AML-193 (cell line): ENCODE measurements at places on chromosomes 7 and 10.

- peak; percentile 92 for DNase-seq
Observed at GRCh38 chr10:60032723-60033122, 126.4 kb upstream of the CCDC6 start.

DNA sequence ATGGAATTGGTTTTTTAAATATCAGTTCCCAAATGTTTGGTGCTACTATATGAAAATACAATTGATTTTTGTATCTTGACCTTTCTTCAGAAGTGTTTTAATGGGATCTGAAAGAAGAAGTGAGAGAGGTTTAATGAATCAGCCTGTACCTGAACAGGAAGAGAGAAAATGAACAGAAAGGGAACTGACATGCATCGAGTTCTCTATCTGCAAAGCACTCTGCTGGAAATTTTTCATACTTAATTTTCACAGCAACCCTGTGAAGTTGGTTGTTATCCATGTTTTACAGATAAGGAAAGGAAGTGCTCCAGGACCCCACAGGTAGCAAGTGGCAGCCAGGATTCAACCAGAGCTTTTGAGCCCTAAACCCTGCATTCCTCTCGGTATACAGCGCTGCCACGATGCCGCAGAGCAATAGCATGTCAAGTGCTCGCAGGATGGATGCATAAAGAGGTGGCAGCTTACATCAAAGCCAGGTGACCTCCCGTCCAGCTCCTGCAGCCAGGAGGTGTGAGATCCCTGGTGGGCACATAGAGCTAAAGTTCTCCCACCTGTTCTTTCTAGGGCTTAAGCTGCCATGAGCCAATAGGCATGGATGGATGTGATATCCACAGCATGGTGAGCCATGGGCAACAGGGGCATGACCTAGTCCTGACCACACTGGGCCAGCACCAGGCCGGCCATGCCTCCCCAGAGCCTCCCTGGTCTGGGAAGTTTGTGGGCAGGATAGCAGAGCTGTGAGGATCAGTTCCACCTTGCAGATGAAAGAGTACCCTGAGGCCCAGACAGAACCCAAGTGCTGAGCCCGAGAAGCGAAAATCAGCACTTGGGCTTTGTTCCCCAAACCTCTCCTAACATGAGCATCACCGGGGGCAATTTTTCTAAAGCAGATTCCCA lies 57.2 kb downstream of the CALML3 start:
- DNase-seq: no peak

GRCh38 chr7:143323653-143324052 lies 7.7 kb downstream of the CLCN1 start:
- DNase-seq: no peak

DNA sequence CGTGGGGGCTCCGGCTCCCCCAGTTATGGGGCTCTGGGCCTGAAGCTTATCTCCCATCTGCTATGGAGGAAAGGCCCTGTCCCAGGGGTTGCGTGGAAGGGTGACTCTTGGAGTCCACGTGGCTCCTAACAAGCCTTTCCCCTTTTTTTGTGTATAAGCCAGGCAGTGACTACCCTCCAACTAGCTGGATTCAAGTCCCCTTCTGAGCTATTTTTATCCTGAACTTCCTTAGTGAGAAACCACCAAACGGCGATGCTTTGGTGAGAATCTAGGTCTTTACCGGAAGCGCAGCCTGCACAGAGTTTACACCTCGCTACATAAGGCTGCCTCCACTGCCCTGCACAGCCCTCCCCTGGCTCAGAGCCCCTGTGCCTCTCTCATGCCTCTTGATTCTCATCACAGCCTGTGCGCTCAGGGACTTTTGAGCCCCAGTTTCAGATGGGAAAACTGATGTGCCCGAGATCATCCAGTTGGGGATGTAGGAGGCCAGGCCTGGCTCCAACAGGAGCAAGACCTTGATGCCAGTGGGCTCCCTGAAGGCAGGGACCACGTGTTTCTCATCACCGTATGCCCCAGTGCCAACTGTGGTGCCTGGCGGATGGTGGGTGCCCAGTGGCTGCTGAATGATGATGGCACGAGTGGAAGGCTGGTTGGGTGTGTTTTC lies 102.3 kb upstream of the PPIF start:
- DNase-seq: peak; percentile 27

DNA sequence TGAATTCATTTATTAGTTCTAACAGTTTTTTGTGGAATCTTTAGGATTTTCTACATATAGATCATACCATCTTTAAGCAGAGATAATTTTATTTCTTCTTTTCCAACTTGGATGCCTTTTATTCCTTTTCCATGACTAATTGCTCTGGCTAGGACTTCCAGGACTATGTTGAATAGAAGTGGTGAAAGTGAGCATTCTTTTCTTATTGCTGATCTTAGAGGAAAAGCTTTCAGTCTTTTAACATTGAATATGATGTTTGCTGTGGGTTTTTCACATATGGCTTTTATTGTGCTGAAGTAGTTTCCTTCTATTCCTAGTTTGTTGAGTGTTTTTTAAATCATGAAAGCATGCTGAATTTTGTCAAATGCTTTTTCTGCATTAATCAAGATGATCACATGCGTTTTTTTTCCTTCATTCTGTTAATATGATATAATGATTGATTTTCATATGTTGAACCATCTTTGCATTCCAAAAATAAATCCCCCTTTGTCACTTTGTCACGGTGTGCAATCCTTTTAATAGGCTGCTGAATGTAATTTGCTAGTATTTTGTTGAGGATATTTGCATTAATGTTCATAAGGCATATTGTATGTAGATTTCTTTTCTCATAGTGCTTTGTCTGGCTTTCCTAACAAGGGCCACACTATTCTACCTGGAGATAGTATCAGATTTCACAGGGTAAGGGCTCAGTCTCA lies 92.9 kb downstream of the ZNF467 start:
- DNase-seq: no peak

GRCh38 chr7:26480156-26480555 lies 188.5 kb downstream of the SNX10 start:
- no peak for DNase-seq

- no peak for DNase-seq
Observed at GRCh38 chr7:29019896-29020295, 61.8 kb upstream of the TRIL start.

- no peak for DNase-seq
Observed at GRCh38 chr10:87798082-87798481, 19.9 kb downstream of the ATAD1 start.

- peak; percentile 29 for DNase-seq
Observed at GRCh38 chr7:41699516-41699915, 3.4 kb downstream of the INHBA start.

GRCh38 chr10:114930320-114930719 lies 7.7 kb upstream of the TRUB1 start:
- no peak for DNase-seq

GRCh38 chr7:45457591-45457990 lies 116.6 kb upstream of the ADCY1 start:
- DNase-seq: no peak

DNA sequence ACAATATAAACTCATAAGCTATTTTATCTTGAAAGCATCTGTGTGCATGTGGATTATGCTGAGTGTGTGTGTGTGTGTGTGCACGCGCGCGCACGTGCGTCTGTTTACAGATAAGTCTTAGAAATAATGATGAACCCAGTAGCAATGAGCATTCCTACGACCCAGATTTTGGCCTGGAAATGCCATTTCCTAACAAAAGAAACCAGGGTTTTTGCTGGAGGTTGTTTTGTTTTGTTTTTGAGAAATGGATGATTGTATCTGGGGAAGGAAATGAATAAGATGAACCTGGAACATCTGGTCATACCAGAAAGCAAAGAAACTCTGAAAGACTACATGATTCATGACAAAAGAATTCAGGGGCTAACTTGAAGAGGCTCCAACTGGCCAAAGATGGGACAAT lies 22.1 kb upstream of the LMOD2 start:
- no peak for DNase-seq

DNA sequence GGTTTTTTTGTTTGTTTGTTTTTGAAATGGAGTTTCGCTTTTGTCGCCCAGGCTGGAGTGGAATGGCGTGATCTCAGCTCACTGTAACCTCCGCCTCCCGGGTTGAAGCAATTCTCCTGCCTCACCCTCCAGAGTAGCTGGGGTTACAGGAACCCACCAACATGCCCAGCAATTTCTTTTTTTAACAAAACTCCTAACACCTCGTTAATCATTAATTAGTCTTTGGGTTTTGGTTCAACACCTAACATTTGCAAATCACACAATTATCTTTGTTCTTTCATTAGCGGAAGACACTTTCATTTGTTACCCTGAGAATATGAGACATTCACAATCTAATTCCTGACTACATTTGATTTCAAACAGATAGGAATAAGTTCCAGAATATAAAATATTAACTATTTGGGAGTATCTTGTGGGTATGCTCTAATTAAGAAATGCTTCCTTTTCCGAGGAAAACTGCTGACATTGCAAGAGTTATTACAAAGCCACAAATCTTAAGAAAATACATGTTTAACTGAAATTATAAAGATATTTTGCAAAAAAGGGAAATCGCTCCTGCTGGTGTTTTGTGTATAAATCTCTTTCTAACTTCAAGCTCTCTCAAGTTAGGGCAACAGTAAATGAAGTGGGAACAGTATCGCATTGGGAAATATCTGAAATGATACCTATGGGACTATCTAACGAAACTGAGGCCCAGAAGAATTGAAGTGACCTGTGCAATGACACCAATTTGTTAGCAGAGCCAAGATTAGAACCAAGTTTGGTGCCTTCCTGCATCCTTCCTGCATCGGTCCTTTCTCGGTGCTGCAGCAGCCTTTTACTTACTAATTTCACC lies 1.2 kb upstream of the LSM8 start:
- no peak for DNase-seq

GRCh38 chr7:157469181-157470016 lies 132.6 kb downstream of the DNAJB6 start:
- DNase-seq: no peak

- DNase-seq: no peak
Observed at GRCh38 chr7:138248609-138249008, 172.3 kb downstream of the AKR1D1 start.

DNA sequence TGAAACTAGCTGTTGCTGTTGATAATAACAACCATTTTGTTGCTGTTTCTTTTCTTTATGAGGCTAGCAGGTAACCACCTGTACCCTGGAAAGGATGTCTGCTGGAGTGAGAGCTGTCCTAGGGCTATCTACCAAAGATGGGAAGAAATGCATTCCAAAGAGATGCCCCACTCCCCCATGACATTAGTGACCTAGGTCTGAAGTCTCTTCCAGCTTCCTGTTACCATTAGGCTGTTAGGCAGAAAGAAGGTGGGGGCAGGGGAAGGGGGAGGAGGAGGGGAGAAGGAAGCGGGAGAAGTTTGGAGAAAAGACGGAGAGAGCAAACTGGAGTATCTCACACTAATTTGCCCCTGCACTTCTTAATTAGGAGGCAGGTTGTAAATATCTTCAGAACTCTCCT lies 118.5 kb downstream of the ABLIM1 start:
- DNase-seq: no peak

- no peak for DNase-seq
Observed at GRCh38 chr10:42937649-42938180, 139.2 kb upstream of the RET start.

- DNase-seq: no peak
Observed at GRCh38 chr10:100553929-100554328, 18.2 kb downstream of the HIF1AN start.

- no peak for DNase-seq
Observed at GRCh38 chr10:78960316-78960800, 108.4 kb upstream of the ZMIZ1 start.

- no peak for DNase-seq
Observed at GRCh38 chr10:68046642-68047041, 28.4 kb downstream of the HERC4 start.

DNA sequence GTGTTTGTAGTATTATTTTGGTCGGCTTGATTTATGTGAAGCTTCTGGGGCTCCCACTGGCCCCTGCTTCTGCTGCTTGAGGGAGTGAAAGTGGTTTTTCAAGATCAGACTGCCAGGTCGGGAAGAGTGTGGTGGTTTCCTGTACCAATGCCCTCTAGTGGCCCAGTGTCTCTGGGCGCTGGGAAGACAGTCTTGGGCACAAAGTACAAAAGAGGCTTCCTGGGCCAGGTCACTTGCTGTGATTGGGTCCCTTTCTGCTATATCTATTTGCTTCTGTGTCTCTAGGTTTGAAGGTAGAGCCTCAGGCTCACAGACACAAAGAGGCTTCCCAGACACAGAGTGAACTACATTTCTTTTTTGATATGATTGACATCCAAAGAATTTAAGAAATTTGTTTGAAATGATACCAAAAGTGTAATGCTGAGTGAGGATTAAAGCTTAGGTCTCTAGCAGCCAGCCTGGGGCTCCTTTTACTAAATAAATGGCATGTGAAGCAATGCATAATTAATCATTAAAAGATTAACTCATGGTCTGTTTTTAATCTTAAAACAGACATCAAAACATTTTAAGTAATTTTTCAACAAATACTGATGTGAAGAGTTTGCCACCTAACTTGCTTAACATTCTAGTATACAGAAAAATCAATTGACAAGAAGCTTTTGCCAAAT lies 36.3 kb downstream of the ABCB1 start:
- peak; percentile 19 for DNase-seq

DNA sequence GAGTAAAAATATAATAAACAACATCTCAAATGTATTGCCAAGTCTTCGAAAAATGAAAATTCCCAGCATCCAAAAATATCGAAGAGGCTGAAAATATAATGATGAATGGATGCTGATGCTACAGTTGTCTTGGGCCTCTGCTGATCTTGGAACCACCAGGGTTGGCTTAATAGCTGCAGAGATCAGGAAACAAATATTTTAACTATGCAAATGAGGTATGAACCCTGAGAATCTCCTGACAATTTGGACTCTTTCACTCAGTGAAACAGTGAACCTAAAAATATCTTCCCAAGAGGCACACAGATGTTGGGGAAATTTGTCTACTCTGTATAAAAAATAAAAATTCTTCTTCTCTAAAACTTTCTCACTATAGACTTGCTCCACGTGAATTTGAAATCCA lies 97.7 kb upstream of the EGFR start:
- DNase-seq: no peak

- no peak for DNase-seq
Observed at GRCh38 chr7:51187941-51188340, 128.7 kb downstream of the COBL start.

- DNase-seq: no peak
Observed at GRCh38 chr10:851901-852300, 79.6 kb downstream of the LARP4B start.

DNA sequence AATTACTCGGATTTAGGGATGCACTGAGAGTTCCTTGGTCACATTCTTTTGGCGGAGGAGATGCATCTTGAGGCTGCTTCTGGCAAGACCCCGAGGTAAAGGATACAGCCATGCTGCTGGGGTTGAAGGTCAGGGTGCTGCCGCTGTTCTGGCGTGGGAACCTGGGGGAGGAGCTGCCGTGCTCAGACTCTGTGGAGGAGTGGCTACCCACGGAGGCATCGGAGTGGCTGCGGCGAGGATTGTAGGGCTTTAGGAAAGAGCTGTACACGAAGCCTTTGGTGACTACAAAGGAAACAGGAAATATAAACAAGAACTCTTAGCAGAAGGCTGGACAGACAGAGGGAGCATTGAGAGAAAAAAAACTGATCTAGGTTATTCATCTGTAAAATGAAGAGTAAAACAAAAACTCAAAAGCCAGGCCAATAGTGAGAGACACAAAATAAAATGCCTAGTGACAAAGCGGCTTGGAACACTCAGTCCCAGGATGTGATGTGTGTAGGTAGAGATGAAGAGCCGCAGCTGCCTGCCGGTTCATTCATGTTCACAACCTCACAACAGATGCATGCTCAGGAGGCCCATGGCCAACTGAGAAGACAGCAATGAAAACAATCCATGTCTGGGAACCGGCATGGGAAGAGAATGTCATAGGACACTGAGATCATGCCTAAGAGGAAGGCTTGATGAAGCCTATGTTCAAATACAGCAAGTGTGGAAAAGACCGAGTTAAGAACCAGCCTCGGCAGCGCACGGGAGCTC lies 97.8 kb downstream of the ABCC2 start:
- no peak for DNase-seq

- no peak for DNase-seq
Observed at GRCh38 chr7:1647961-1648672, 22.0 kb upstream of the ELFN1 start.

GRCh38 chr7:141911391-141911790 lies 4.8 kb upstream of the OR9A4 start:
- peak; percentile 59 for DNase-seq
